CD8-positive, alpha-beta memory T cell (primary cell): ENCODE measurements at places on chromosomes 16 and 17.
A peak's percentile ranks its signal among the peaks of the same experiment; 100 is the strongest.

GRCh38 chr17:48429156-48429555 lies 858 bp downstream of the SKAP1 start:
- DNase-seq, result peak; percentile 64

GRCh38 chr16:77509051-77509450 lies 74.2 kb upstream of the ADAMTS18 start:
- DNase-seq, result no peak

- DNase-seq, result no peak
Measured at GRCh38 chr17:6670571-6670970, 19.0 kb downstream of the C17orf100 start.

DNA sequence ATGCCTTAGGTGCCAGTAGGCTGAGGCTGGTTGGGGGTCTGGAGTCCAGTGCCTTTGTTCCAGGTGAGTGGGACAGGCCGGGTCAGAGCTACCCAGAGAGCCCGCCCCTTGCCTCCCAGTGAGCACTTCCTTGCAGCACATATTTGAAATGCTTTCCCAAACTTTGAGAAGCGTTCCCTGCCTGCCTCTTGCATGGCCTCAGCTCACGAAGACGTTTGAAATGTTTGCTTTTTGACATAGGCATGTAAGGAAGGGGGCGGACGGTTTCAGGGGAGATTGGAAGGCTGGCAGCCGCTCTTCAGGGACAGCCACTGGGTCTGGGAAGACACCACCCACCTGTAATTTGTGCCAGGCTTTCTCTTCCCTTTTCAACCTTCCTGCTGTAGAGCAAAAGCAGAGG lies 5.1 kb upstream of the FOXL1 start:
- no peak for DNase-seq

DNA sequence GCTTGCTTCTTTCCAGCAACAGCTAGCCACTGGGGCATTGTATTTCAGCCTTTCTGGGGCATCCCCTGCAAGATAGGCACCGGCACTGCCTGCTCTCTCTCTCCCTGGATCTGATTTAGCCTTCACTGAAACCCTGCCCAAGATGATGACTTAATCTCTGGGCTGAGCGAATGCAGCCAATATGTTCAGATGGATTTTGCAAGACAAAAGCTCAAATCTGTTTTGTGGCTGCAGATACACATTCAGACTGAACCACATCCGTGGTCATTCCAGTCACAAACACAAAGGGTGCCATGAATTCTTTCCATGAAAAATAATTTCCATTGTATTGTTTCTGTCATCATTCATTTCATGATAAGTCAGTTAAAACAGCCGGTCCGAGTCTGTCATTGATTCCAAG lies 24.2 kb downstream of the SOST start:
- no peak for DNase-seq

DNA sequence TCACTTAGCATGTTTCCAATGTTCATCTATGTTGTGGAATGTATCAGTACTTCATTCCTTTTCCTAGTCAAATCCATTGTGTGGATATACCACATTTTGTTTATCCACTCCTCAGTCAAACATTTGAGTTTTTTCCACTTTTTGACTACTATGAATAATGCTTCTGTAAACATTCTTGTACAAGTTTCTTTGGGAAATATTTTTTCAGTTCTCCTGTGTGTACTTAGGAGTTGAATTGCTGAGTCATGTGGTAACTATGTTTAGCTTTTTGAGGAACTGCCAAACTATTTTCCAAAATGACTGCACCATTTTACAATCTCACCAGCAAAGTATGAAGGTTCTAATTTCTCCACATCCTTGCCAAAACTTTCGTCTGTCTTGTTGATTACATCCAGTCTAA lies 223.7 kb upstream of the AXIN2 start:
- no peak for DNase-seq

- DNase-seq, result no peak
Measured at GRCh38 chr16:73384506-73385089, 336.7 kb upstream of the ZFHX3 start.

- DNase-seq, result no peak
Measured at GRCh38 chr17:15076991-15077663, 188.0 kb downstream of the PMP22 start.

- no peak for DNase-seq
Measured at GRCh38 chr16:9457215-9457614, 365.8 kb downstream of the HAPSTR1 start.

DNA sequence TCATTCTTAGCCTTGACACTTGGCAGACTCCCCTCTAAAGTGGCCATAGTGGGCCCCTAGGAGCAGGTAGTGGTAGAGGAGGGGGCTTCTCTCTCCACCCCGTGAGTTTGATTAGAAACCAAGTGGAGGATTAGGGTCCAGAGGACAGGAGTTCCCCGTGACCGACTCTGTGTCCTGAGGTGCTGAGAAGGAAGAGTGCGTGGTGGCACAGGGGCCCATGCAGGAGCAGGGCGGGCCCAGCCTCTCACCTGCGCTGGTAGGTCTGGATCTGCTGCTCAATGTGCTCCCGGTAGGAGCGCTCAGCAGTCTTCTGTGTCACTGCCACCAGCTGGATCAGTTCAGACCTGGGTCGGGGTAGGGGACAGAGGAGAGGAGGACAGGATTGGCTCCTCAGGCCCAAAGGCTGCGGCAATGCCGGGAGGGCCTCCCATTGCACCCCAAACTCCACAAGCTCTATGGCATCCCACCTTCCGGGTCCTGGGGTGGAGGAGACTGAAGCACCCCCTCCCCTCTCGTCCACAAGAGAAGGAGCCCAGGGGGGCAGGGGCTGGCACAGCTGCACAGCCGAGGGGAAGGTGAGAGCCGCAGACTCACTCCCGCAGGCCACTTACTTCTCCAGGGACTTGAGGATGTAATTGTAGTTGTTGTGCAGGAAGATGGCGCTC lies 6.2 kb downstream of the ZACN start:
- DNase-seq, result no peak

GRCh38 chr16:88785106-88785924 lies at the start of gene PIEZO1:
Gene PIEZO1 (minus strand): TSS chr16:88785220. CDS start chr16:88784964, 256 bp downstream.
- DNase-seq, result peak; percentile 83

DNA sequence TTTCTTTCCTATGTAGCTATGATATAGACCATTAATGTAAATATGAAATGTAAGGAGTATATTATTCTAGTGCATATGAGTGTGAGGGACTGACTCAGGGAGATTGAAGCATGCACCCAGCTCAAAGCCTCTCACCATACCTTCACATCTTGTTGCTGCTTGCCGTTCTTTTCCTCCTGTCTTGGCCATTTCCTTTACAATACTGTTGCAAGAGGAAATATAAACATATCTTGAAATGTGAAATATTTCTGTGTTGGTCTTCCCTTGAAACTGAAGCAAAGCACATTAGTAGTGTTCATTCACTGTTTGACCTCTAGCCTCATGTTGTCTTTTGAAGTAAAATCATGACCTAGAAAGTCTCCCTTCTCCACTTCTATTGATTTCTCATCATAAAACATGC lies 46.6 kb downstream of the PHKB start:
- DNase-seq, result no peak

DNA sequence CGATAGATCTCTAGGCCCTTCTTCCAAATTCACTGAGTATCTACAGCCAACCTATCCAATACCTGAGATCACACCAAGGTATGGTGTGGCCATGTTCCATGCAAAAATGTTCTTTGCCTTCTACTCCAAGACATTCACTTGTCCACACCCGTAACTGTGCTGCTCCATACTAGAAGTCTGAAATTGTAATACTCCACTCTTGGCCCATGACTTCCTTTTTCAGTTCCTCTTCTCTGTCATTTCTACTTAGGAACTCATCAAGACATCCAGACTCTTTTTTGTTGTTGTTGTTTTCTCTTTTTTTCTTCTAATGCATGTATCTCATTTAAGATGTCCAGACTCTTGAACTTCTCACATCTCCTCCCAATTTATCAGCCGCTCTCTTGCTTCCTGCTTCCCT lies 42.5 kb upstream of the KSR1 start:
- no peak for DNase-seq

- no peak for DNase-seq
Measured at GRCh38 chr17:66493283-66494019, 191.0 kb downstream of the PRKCA start.

DNA sequence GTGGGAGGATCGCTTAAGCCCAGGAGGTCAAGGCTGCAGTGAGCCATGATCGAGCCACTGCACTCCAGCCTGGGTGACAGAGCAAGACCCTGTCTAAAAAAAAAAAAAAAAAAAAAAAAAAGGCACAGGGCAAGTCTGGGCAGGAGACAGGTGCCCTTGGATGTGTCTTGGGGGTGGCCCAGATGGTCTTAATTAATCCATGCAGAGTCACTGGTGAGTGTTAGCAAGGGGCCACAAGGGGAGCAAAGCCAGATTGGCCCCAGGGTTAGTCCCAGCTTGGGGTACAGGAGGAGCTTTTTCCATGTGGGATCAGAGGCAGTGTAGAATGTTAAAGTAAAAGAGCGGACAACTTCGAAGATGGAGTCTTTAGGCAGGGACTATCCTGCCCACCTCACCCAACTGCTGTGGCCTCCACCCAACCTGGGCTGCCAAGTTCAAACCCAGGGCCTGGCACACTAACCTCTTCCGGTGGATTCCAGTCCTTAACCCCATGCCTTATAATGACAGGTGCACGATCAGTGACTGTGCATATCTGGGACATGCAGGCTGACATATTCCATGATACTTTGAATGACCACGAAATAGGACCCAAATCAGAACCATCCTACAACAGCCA lies 32.2 kb upstream of the MFSD6L start:
- no peak for DNase-seq

DNA sequence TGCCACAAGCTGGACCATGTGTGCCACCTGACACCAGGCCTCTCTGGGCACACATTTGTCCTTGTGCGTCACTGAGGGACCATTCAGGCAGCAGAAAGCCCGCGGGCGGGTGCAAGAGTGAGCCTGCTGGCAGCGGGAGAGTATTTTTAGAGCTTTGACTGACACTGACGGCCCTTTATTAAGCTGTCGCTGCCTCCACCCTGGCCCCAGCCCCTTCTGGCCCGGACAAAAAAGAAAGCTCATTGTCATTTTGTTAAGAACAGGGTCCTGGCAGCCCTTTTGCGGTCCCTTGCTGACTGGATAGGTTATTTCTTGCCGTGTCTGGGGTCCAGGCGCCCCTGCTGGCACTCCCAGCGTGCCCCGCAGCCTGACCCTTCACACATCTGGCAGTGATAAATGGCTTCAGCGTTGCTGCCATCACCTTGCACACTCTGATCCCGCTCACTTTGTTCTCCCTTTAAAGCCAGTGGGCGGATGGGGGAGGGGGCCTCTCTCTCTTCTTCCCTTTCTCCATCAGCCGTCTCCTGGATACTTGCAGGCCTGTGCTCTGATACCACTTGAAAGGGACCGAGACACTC lies 78.4 kb upstream of the NKD1 start:
- DNase-seq, result no peak

GRCh38 chr16:57013902-57014301 lies 24.5 kb downstream of the NLRC5 start:
- no peak for DNase-seq

DNA sequence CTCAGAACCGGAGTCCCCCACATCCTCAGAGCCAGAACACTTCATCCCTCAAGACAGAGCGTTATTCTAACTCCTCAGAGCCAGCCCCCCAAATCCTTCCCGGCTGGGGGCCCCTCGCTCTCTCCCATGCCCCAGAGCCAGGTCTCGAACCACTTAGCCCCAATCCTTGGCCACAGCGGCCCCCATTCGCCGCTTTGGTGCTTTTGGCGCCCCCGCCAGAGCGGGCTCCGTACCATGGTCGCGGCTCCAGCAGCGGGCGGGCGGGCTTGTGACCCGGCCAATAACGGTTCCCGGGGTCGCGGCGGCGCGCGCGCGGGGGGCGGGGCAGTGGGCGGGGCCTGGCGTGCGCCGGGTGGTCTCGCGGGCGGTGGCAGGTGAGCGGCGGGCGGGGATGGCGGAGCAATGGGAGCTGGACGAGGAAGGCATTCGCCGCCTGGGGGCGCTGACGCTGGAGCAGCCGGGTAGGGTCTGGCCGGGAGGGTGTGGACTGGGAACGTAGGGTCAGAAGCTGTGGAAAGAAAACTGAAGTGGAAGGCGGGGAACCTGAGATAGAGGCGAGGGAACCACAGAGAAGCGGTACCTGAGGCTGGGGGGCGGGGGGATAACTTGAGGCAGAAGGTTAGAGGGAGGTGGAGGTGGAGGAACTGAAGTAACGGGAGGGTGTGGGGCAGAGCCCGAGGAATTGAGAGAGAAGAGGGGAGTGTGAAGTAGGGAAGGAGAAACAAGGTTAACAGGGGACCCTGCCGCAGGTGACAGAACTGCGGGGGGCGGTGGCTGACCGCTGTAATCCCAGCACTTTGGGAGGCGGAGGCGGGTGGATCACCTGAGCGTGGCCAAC lies at the start of the genes KCTD19 and LRRC36:
Gene KCTD19, minus strand, starts transcription at position 270 of the 838 bp plus-strand sequence. Its CDS starts 34 bp downstream, at position 236.
Gene LRRC36, plus strand, starts transcription at position 344 of the 838 bp plus-strand sequence. Its CDS starts 48 bp downstream, at position 392.
- peak; percentile 56 for DNase-seq

- no peak for DNase-seq
Measured at GRCh38 chr16:1807626-1808025, 14.1 kb upstream of the IGFALS start.

- DNase-seq, result no peak
Measured at GRCh38 chr16:3144321-3144983, 9.6 kb downstream of the ZNF213 start.

DNA sequence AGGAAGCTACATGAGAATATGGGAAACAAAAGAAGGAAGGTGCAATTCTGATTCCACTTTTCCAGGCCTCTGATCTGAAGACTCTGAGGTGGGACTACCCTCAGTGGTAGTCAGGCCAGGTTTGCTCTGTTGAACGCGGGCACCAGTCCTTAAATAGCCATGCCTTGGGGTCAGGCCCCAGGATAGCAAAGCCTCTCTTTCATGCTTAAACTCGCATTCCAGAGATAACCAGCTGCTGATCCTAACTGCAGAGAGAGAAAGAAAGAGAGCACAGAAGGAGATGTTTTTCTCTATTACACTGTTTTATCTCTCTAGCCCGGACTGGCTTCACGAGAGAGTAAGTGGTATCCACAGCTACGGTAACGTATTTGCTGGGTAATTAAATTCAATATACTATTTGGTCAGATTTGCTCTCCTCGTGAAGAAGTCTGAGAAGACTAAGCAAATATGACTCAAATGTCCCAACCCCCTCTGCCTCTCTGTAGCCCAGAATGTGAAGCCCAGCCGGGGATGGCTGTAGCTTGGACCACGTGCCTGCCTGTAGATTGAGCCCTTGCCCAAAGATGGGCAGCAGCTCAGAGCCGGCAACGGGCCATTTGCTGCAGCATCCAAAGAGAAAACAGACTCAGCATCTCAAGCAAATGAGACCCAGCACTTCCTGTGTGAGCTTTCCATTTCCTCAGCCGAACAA lies 122.2 kb downstream of the SMG6 start:
- no peak for DNase-seq

- no peak for DNase-seq
Measured at GRCh38 chr16:23739516-23739915, 15.3 kb upstream of the CHP2 start.

GRCh38 chr16:89312194-89312593 lies 94.7 kb downstream of the ZNF778 start:
- no peak for DNase-seq

DNA sequence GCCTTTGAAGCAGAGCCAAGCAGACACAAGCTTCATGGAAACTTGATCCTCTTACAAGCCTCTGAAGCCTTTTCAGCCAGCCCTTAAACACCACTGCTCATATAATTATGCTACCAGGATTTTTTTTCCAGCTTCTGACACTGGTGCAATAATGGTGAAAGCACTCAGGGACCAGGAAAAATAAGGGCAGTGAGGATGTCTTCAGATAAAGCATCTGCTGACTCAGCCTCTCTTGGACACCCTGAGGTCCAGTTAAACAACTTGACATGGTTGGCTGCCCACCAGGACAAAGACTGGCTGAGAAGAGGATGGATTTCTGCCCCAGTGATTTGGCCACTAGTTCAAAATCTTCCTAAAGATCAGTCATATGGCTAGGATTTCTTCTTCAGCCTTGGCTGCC lies 124.2 kb upstream of the N4BP1 start:
- DNase-seq, result no peak

GRCh38 chr17:78997231-78997741 lies 12.3 kb downstream of the CANT1 start:
- DNase-seq, result no peak
